NCI-H1436 treated with DMSO at 0.1 percent for 48 hours (cell line): ENCODE measurements at places on chromosomes 5 and 9.
A peak's percentile ranks its signal among the peaks of the same experiment; 100 is the strongest.

DNA sequence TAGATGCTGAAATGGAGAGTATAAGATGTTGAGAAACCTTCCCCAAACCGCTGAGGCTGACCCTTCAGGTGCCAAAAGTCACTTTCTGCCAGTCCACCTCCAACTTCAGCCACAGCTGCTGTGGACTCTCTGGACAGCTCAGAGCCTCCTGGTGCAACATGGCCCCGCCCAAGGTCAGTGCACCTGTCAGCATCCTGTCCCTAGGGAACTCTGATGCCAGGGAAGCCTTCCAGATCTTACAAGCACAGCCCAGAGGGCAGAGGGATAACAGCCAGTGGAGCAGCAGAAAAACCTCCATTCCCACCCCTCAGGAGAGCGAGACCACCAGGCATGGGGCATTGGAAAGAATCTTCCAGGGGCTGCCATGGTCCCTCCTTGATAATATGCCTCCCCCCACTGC lies 10.5 kb upstream of the PTGES2 start:
- DNase-seq, result no peak

- DNase-seq, result no peak
Observed at GRCh38 chr9:35842020-35842745, 13.2 kb downstream of the TMEM8B start.

DNA sequence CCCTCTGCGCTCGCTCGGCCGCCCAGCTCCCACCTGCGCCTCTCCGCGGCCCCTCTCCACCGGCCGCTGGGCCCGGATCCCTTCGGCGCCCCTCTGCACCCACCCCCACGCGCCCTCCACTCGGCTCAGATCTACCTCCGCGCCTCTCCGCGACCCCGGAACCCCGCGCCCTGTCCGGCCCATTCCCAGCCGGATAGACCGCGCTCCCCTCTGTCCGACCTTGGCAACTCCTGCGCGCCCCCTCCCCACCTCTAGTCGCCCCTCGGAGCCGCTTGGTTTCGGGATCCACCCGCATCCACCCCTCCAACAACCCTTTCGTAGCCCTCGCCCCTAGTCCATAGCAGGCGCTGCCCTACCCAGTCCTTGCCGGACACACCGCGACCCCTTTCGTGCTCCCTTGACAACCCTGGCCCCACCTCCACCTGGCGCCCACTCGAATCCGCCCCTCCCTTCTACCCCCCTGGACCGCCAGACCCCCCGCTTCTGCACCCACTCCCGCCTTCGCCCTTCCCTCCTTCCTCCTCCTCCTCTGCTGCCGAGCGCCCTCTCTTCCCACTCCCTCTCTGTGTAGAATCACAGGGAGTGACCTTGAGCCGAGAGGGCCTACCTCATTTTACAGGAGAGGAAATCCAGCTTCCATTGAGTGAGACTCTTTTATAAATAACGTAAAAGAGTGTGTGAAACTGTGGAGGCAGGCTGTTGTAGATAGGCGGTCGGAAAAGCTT lies 525 bp upstream of the AK3 start:
- no peak for DNase-seq

- no peak for DNase-seq
Observed at GRCh38 chr5:135442431-135443160, 4.6 kb downstream of the DCANP1 start.

- DNase-seq, result no peak
Observed at GRCh38 chr5:33795496-33795895, 96.3 kb downstream of the ADAMTS12 start.

DNA sequence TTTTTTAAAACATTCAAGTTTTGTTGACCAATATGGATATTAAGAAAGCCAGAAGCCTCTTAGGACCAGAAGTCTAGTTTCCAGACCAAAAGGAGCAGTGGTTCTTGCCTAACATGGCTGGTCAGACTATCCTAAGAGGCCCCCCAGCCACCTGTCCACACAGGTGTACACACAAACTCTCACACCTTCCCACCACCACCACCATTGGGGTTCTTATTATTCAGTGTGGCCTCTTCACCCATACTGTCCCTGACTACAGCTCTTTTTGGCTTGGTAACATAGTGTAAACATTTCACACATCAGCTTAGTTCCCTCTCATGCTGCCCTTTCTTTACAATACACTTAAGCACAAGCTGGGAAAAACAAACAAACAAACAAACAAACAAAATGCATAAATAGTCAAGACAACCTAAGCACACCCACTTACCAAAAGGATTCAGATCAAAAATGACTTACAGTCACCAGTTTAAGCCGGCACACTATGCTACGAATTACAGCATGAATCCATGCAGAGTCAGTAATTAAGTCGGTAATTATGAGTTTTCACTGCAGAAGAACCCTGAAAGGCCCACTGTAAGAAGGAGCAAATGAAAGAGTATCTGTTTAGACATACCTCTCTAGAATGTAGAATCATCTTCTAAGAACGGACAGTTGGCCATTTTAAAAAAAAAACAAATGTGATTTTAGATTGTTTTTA lies 9.5 kb downstream of the LHFPL2 start:
- no peak for DNase-seq

DNA sequence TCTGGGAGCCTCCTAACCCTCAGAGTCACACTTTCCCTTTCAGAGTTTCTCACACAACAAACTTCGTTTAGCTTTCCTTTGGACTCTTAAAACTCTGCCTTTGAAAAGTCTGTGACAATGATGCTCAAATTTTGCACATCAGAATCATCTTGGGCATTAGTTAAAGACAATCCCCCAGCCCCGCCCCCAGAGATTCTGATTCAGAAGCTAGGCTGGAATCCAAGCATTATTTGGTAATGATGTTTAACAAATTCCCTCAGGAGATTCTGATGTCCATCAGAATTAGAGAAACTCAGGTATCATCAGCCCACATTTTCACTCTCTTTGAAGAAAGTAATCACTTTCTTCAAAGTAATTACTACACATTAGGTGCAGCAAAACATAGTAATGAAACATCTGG lies 9.6 kb upstream of the PLPP1 start:
- DNase-seq, result no peak

DNA sequence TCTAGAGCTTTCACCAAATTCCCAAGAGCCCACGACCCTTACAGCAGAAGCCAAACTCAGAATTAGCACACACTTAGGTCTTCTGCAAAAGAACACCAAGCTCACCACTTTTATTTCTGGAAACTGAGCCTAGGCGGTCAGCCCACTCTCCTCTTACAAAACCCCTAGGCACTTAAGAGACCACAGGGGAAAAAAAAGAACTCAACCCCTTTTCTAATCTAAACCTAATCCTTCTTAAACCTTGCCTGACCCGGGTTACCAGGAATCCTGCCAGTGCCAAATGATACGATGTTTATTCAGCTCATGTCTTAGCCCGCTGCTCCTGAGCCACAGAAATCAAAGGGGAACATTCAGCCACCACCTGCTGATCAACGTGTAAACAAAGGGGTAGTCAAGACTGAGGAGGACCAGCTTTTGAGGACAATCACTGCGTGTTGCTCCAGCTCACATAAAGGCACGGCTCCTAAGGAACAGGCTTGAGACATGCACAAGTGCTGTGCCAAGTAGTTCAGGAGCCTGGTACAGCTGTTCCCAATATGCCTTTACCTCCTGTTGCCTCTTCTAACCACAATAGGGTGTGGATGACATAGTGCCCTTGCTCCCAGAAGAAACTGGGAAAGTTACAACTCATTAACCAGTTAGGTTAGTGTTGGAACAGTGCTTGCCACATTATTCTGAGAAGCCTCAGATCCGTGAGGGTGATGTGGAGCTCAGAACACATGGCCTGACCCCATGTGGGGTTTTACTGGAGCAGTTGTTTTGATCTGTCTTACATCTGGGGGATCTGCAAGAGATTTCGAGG lies 49.3 kb downstream of the ZFAND5 start:
- DNase-seq, result no peak

DNA sequence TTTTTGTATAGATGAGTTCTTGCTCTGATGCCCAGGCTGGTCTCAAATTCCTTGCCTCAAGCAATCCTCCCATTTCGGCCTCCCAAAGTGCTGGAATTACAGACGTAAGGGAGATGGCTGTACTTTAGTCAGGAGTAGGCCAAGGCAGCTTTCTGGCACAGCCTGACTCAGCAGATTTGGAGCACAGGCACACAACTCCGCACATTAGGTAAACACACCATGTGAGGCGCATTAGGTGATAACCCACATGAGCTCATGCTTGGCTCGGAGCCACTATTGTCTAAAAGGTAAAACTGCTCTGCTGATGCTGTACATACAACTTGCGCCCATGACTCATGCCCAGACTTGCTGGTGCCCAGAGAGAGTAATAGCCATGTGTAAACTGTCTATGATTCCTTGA lies 1157.9 kb downstream of the TAF11L14 start:
- no peak for DNase-seq

- DNase-seq, result no peak
Observed at GRCh38 chr9:130461218-130461630, 16.5 kb downstream of the ASS1 start.

DNA sequence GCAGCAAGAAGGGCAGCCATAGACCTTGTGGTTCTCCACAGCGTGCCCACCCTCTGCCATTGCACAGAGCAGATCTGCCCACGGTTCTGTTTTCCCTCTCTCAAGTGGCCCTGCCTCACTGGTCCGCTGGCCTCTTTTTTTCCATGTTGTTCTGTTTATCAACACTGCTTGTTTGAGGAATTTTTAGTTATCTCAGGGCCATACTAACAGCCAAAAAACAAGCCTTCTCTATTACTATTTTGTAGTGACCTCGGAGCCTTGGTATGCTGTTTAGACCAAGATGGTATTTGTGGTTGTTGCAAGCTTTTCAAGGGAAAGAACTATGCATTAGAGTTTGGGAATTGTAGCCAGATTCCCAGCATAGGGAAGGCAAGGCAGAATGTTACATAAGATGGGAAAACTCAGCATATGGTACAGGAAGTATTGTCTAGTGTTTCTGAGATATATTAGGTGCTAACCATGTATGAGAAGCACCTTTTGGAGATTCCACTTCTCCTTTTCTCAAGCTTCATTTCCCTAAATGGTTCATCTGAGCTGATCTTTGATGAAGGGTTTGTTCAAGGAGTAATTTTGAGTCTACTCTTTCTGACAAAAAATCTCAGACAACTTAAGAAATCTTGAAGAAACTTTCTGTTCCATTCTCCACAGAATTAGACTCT lies 54.3 kb downstream of the NUP214 start:
- DNase-seq, result no peak

- DNase-seq, result no peak
Observed at GRCh38 chr5:116702776-116703175, 128.2 kb upstream of the SEMA6A start.

DNA sequence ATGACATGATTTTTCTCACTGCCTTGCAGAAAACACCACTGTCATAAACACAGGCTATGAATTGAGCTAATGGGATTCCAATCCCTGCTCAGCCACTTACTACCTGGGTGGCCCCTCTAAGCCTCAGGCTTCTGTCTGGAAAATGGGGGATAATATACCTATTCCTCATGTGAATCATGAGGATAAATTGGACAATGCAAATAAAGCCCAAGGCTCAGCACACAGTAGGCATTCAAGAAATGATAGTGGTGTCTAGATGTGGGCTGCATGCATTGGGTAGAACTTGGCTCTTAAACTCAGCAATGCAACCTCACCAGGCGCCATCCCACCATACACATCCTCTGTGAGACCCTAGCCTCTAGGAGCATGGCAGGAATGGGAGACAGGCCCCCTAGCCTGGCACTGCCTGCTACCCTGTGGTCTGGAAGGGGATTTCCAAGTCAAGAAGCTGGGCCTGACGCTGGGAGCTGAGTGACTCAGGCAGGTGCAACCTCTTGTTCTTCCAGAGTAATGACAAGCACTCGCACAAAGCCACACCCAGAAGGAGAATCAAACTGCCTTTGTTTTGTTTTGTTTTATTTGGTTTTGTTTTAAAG lies 2.3 kb upstream of the TNIP1 start:
- no peak for DNase-seq

DNA sequence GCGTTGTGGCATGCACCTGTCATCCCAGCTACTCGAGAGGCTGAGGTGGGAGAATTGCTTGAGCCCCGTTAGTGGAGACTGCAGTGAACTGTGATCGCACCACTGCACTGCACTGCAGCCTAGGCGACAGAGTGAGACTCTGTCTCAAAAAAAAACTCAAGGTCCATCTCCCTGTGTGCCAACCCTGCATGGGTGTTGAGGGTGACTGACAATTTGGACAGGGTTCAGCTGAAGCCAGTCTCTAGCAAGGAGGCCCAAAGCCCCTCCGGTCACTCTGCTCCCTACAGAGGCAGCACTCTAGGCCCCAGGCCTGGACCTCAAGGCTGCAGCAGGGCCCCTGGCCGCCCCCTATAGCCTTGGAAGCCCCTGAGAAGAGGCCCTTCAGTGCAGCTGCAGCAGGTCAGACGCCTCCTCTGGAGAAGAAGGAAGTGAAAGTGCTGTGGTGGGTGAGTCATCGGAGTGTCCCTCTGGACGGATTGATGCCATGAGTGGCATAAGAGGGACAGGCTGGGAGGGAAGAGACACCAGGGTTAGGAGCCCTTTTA lies 39.2 kb upstream of the NEK6 start:
- DNase-seq, result no peak

GRCh38 chr9:3361116-3361515 lies 164.7 kb downstream of the RFX3 start:
- no peak for DNase-seq

DNA sequence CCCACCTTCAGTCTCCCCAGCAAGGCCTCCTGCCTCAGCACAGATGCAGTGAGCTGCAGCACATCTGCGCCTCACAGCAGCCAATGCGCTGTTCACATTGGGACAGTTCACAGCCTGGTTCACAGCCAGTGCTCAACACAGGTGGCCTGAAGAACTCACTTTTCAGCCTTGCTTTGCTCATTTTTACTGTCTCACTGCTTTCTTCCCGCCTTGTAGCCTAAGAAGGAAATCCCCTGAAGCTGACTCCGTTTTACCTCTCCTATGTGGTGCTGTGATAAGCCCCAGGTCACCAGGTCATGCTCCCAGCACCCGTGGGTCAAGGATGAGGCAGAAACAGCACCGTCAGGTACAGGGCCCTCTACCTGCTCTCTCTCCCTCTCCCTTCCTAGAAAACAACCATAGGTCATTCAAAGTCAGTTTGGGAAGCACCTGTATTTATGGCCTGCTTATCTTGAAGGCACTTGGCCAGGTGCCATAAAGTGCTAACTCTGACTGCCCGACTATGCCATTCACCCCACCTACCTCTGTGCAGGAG lies 1.1 kb downstream of the GCNT4 start:
- no peak for DNase-seq

GRCh38 chr9:76629205-76629990 lies 134.8 kb upstream of the PCA3 start:
- no peak for DNase-seq

DNA sequence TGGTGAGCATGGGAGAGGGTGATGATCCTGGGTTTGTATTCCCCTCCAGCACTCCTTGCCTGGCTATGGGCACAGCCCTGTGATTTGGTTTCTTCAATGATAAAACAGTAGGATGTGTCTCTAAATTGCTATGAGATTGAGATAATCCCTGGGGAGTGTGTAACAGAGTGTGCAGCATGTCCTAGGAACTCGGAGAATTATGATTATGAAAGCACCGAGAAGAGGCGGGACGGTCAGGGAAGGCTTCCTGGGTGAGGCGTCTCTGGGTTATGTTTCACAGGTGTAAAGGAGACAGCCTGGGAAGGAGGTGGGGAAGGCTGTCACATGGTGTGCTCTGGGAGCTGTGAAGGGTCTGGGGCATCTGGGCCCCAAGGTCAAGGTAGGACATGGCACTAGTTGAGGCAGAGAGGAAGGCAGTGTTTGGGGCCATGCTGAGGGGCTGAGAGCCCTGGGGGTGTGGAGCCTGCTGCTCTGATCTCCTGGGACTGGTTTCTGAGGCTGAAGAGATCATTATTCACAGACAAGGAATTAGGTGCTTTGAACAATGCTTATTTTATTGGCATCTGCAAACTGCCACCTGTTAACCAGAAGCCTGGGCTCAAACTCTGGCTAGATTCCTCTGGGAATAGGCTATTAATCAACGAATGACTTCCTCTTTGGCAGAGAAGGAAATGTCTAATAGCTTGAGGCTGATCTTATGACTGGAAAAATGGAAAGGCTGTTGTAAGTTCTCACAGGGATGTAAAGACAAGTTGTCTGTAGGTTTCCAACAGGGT lies 73.8 kb upstream of the IL12B start:
- peak; percentile 52 for DNase-seq
